CD4-positive, alpha-beta T cell (primary cell): ENCODE measurements at places on chromosomes 6 and 20.
A peak's percentile ranks its signal among the peaks of the same experiment; 100 is the strongest.

DNA sequence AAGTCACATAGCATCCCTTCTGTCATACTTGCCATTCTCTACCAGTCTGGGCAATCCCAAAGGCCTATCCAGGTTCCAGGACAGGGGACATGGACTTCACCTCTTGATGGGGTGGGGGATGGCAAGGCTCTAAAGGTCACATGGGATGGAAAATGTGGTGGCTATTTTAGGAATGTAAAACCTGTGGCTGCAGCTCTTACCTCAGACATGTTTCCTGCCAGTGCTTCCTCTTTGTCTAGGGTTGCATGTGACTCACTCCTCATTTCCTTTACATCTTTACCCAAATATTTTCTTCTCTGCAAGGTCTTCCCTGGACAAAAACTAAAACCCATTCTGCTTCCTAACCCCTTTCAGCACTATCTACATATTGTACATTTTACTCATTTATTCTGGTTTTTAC lies 135.7 kb downstream of the BTBD3 start:
- no peaks in the 10 kb centered on the region for H3K36me3 ChIP-seq
- H3K27me3 ChIP-seq: no peaks in the 10 kb centered on the region
- no peaks in the 10 kb centered on the region for H3K4me1 ChIP-seq
- no peak for DNase-seq
- H3K4me3 ChIP-seq: no peak overlapping the region

DNA sequence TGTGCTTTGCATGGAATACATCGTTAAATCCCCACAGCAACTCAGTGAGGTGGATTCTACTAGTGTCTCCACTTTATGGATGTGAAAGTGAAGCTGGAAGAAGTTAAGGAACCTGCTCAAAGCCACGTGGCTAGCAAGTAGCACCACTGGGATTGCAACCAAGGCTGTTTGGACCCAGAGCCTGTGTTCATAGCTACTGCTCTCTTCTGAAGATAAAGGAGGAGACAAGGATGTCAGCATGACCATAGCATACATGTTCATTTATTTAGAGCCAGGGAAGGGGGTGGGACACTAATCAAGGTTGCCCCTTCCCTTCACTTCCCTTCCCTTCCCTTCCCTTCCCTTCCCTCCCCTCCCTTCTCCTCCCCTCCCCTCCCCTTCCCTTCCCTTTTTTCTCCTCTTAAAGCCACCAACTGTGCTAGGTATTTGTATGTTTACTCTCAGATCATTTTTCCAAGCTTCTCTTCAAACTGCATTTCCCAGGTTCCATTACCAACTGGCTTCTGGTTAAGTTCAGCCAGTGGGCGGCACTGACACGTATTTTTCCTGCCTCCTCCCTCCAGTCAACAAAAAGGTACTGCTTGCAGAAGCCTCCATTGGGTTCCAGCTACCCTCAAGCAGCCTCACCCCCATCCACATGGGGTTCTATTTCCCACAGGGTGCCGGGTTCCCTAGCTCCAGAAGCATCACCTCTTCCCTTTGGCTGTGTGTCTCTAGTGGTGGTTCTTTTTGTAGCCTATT lies 134.9 kb downstream of the BCAS1 start:
- no peak overlapping the region for H3K4me3 ChIP-seq
- H3K36me3 ChIP-seq: no peaks in the 10 kb centered on the region
- no peak overlapping the region for H3K27ac ChIP-seq
- peaks cover 26% of the 10 kb centered on the region for H3K4me1 ChIP-seq
- no peaks in the 10 kb centered on the region for H3K27me3 ChIP-seq
- no peak for DNase-seq

GRCh38 chr6:26329763-26330511 lies 35.1 kb upstream of the BTN3A2 start:
- peak; percentile 47 for DNase-seq
- H3K4me3 ChIP-seq: no peak overlapping the region
- H3K27me3 ChIP-seq: peaks cover 23% of the 10 kb centered on the region
- H3K4me1 ChIP-seq: peaks cover 27% of the 10 kb centered on the region

- no peaks in the 10 kb centered on the region for H3K27me3 ChIP-seq
- no peak overlapping the region for H3K4me3 ChIP-seq
- H3K4me1 ChIP-seq: peaks cover 4% of the 10 kb centered on the region
- DNase-seq: no peak
- H3K27ac ChIP-seq: no peak overlapping the region
Measured at GRCh38 chr6:63352544-63353285, 32.9 kb upstream of the LGSN start.

DNA sequence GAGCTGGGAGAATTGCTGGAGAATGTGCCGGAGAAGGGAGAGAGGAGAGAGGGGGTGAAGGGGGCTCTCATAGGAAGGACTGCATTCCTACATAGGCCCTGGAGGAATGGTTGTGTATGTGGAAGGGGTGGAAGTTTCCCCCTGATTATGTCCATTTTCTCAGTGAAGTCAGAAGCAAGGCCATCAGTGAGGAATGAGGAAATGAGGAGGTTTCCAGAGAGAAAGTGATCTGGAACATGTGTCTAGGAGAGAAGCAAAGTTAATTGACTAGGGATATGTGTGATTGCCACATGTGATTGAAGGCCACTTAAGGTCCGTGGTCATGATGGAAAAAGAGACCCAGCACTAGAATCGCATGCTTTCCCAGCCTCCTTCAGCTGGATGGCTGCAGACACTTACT lies 42.3 kb downstream of the TBPL1 start:
- H3K27me3 ChIP-seq: no peaks in the 10 kb centered on the region
- H3K36me3 ChIP-seq: no peaks in the 10 kb centered on the region
- H3K27ac ChIP-seq: no peak overlapping the region
- DNase-seq: no peak

DNA sequence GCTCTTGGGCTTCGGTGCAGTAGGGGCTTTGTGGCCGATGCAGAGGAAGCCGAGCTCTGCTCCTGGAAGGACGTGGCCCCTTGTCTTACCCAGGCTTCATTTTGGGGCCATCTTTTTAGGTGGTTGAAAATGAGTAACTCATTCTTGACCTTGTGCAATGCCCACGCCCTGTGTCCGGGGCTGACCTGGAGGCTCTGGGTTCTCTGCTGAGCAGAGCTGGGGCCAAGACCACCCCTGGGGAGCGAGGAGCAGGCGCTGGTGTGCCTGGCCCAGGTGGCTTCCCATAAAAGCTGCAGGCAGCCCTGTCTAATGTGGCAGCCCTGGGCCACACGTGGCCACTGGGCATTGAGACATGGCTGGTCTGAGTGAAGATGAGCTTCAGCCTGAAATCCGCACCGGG lies 25.7 kb downstream of the NTSR1 start:
- no peaks in the 10 kb centered on the region for H3K27me3 ChIP-seq
- no peak overlapping the region for H3K4me3 ChIP-seq
- no peak for DNase-seq
- H3K4me1 ChIP-seq: peaks cover 20% of the 10 kb centered on the region
- no peak overlapping the region for H3K27ac ChIP-seq

DNA sequence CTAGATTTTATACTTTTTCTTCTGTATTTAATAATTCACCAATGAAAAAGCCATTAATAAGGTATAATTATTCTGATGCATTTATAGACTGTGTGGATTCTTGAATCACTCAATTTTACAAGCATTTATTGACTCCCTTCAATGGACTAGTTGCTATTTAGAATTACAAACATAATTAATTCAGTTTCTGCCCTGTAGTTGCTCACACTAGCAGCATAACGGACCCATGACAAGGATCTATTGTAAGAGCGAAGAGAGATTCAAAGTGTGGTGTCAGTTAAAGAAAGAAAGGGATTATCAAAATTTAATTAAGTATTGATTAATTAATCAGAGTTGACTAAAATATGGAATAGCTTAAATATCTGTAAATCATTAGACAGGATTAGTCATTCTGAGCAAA lies 602.6 kb upstream of the PTCHD4 start:
- no peak overlapping the region for H3K27ac ChIP-seq
- no peak for DNase-seq
- no peaks in the 10 kb centered on the region for H3K36me3 ChIP-seq
- H3K4me3 ChIP-seq: no peak overlapping the region

DNA sequence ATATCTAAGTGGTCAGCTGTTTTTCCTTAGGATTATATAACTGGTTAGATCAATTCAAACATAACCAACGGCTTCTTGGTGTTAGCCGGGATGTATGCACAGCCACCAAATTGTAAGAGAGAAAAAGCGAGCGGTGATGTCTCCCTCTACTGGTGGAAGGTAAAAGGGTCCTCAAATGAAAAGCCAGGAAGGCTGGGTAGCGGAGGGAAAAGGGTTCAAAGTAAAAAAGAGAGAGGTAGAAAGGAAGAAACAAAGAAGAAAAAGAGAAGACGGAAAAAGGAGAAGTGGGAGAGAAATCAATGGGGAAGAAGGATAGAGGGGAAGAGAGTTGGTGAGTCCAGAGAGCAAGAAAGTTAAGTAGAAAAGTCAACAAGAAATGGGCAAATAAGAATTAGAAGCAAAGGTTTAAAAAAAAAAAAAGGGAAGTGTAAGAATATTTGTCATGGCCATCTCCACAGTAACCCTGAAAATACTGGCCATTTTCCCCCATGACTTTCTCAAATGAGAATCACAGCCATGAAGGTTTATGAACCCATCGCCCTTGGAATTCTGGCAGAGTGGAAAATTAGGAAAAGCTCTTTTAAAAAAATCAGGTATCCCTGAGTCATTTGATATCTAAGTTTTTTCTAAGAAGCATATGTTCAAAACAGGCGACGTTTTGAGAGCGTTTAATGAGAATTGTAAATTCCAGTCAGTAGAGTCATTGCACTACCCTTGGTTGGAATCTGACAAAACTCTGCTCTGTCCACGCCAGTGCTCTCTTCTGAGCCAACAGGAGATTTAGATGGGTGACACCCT lies 155.6 kb upstream of the SNX9 start:
- peak; percentile 33 for DNase-seq
- no peak overlapping the region for H3K4me3 ChIP-seq
- H3K36me3 ChIP-seq: no peaks in the 10 kb centered on the region
- no peaks in the 10 kb centered on the region for H3K27me3 ChIP-seq
- H3K4me1 ChIP-seq: peaks cover 12% of the 10 kb centered on the region

DNA sequence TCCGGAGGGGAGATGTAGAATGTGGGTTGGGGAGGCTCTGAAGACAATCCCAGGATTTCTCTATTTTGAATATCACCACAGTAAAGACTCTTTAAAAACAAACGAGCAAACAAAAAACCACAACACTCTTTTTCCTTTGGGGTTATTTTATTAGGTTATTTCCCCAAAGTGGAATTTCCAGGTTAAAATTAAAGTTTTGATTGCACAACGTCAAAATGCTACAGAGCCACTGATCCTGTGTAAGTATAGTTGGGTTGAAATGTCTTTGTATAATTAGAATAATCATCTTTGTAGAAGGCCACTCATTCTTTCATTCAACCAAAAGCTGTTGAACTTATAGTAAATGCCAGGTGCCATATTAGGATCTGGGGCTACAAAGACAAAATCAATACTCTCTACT lies 19.6 kb upstream of the PIM1 start:
- H3K36me3 ChIP-seq: no peaks in the 10 kb centered on the region
- H3K27ac ChIP-seq: no peak overlapping the region
- H3K27me3 ChIP-seq: no peaks in the 10 kb centered on the region
- H3K4me1 ChIP-seq: peaks cover 4% of the 10 kb centered on the region

GRCh38 chr20:31967830-31968249 lies at the start of gene XKR7:
Gene XKR7, plus strand, starts transcription at chr20:31968151. Its CDS starts 25 bp downstream, at chr20:31968176.
- no peaks in the 10 kb centered on the region for H3K36me3 ChIP-seq
- H3K4me3 ChIP-seq: peak within 1 kb of the TSS; percentile 20
- H3K4me1 ChIP-seq: peaks cover 10% of the 10 kb centered on the region
- H3K27me3 ChIP-seq: peaks cover 30% of the 10 kb centered on the region
- H3K27ac ChIP-seq: no peak within 1 kb of the TSS
- peak; percentile 37 for DNase-seq

GRCh38 chr6:44029444-44030185 lies 97.6 kb downstream of the MRPL14 start:
- H3K27me3 ChIP-seq: peaks cover 5% of the 10 kb centered on the region
- no peak for DNase-seq
- no peaks in the 10 kb centered on the region for H3K36me3 ChIP-seq

GRCh38 chr6:133756078-133756695 lies 132.7 kb upstream of the TCF21 start:
- no peaks in the 10 kb centered on the region for H3K27me3 ChIP-seq
- DNase-seq: no peak
- H3K4me1 ChIP-seq: no peaks in the 10 kb centered on the region
- H3K4me3 ChIP-seq: no peak overlapping the region
- H3K27ac ChIP-seq: no peak overlapping the region
- no peaks in the 10 kb centered on the region for H3K36me3 ChIP-seq

DNA sequence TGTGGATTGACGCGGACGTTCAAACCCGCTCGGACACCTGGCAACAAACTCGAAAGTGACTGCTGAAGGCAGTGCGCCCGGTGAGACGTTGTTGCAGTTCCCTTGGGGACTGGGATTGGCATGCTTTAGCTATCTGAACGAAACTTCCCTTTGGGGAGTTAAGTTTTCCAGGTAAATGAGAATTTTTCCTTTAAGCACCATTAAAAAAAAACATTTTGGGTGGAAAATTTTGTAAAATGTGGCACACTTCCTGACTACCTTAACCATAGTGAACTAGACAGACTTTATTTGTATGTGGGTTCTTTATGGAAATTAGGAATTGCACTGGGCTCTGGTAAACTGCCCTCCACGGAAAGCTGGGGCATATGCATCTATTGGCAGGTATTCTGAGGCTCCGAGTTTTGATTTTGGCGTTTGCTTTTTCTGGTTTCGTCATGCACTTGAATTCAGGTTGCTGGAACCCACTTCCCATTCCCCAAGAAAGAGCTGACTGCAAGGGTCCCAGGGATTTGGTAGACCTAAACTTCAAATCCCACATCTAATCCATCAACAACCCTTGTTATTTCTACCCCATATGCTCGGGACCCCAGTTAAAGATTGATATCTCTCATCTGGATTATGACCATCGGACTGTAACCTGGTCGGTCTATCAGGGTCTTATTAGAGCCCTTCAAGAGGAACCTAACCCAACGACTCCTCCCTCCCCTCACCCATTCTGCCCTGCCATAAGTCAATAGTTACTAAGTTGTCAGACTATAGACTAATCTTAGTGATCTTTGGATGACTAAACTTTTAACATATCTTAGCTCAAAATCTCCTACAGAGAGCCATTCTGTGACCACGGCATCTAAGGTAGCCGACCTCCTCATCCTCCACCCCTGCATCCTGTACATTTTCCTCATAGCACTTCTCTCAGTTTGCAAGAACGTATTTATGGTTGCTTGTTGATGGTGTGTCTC lies 800 bp upstream of the DYNLT1 start:
- H3K4me3 ChIP-seq: peak overlapping the region; percentile 82
- DNase-seq: no peak
- no peaks in the 10 kb centered on the region for H3K27me3 ChIP-seq
- peak overlapping the region; percentile 85 for H3K27ac ChIP-seq

DNA sequence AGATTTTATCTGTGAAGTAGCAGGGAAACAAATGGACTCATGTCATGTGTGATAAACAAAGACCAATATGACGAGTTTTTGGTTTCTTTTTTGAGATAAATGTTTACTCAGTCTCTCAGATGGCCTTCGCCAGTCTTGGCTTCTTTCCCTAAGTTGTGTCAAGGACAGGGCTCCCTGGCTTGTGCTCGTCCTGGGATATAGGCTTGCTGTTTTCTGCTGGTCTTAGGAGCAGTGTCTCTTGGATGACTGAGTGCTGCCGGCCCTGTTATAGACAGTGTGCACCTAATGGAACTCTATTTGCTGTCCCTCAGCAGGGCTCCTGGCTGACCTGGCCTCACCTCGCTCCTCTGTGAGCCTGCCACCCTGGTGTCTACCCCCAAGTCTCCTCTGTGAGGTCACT lies 324.1 kb upstream of the SYNCRIP start:
- H3K4me1 ChIP-seq: no peaks in the 10 kb centered on the region
- no peaks in the 10 kb centered on the region for H3K27me3 ChIP-seq
- H3K4me3 ChIP-seq: no peak overlapping the region
- no peaks in the 10 kb centered on the region for H3K36me3 ChIP-seq
- DNase-seq: no peak
- H3K27ac ChIP-seq: no peak overlapping the region
